ENCODE measurements at places on chromosomes 2 and 18.

DNA sequence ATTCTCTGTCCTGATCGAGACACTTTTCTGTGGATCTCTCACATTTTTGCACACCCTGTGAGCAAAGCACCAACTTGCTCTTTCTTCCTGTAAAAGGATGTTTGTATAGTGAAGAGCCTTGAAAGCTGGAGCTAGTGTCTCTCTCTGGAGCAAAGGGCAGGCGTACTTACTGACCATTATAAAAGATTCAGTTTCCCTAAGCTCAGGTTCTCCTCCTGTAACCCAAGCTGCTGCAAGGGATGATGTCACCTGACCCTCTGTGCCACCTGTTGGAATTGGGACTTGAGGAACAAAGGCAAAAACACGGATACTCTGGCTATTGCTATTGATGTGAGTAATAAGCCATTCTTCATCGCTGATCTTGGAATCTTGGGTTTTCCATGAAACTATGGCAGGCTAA lies 52.6 kb upstream of the NEMP2 start:
- H3K27ac ChIP-seq, result no peak overlapping the region
- H3K4me3 ChIP-seq, result no peak overlapping the region
- H3K4me1 ChIP-seq, result peaks cover 15% of the 10 kb centered on the region
- H3K36me3 ChIP-seq, result peaks cover 28% of the 10 kb centered on the region

GRCh38 chr2:127434515-127434914 lies 16.3 kb downstream of the PROC start:
- DNase-seq, result no peak
- H3K4me3 ChIP-seq, result no peak overlapping the region
- peaks cover 10% of the 10 kb centered on the region for H3K27me3 ChIP-seq
- no peak overlapping the region for H3K27ac ChIP-seq
- H3K36me3 ChIP-seq, result no peaks in the 10 kb centered on the region
- peaks cover 19% of the 10 kb centered on the region for H3K4me1 ChIP-seq

- H3K4me1 ChIP-seq, result peaks cover 9% of the 10 kb centered on the region
- DNase-seq, result no peak
- no peak overlapping the region for H3K4me3 ChIP-seq
- peak overlapping the region; percentile 87 for H3K27ac ChIP-seq
- peaks cover 70% of the 10 kb centered on the region for H3K36me3 ChIP-seq
Measured at GRCh38 chr2:201465524-201465971, 14.0 kb downstream of the STRADB start.

GRCh38 chr18:24923138-24923537 lies 428.8 kb downstream of the ZNF521 start:
- no peaks in the 10 kb centered on the region for H3K36me3 ChIP-seq
- H3K27ac ChIP-seq, result no peak overlapping the region
- no peak overlapping the region for H3K4me3 ChIP-seq
- no peak for DNase-seq

GRCh38 chr2:85222792-85223191 lies 89.6 kb downstream of the TCF7L1 start:
- H3K4me3 ChIP-seq, result no peak overlapping the region
- H3K36me3 ChIP-seq, result peaks cover 40% of the 10 kb centered on the region
- H3K27me3 ChIP-seq, result no peaks in the 10 kb centered on the region
- H3K4me1 ChIP-seq, result peaks cover 32% of the 10 kb centered on the region
- no peak for DNase-seq

GRCh38 chr2:205148755-205149154 lies 533.5 kb upstream of the NRP2 start:
- no peak overlapping the region for H3K4me3 ChIP-seq
- H3K36me3 ChIP-seq, result peaks cover 6% of the 10 kb centered on the region
- peak; percentile 5 for DNase-seq
- H3K27me3 ChIP-seq, result no peaks in the 10 kb centered on the region
- H3K27ac ChIP-seq, result no peak overlapping the region

- peak overlapping the region; percentile 87 for H3K27ac ChIP-seq
- H3K4me1 ChIP-seq, result peaks cover 74% of the 10 kb centered on the region
- no peaks in the 10 kb centered on the region for H3K36me3 ChIP-seq
- H3K4me3 ChIP-seq, result peak overlapping the region; percentile 100
- DNase-seq, result peak; percentile 52
Measured at GRCh38 chr18:46335534-46336101, 231.4 kb downstream of the HAUS1 start.

- H3K27me3 ChIP-seq, result peaks cover 3% of the 10 kb centered on the region
- peak overlapping the region; percentile 27 for H3K4me3 ChIP-seq
- no peak for DNase-seq
- H3K27ac ChIP-seq, result peak overlapping the region; percentile 44
- peaks cover 99% of the 10 kb centered on the region for H3K4me1 ChIP-seq
- no peaks in the 10 kb centered on the region for H3K36me3 ChIP-seq
Measured at GRCh38 chr2:108616751-108617161, 82.5 kb downstream of the LIMS1 start.

DNA sequence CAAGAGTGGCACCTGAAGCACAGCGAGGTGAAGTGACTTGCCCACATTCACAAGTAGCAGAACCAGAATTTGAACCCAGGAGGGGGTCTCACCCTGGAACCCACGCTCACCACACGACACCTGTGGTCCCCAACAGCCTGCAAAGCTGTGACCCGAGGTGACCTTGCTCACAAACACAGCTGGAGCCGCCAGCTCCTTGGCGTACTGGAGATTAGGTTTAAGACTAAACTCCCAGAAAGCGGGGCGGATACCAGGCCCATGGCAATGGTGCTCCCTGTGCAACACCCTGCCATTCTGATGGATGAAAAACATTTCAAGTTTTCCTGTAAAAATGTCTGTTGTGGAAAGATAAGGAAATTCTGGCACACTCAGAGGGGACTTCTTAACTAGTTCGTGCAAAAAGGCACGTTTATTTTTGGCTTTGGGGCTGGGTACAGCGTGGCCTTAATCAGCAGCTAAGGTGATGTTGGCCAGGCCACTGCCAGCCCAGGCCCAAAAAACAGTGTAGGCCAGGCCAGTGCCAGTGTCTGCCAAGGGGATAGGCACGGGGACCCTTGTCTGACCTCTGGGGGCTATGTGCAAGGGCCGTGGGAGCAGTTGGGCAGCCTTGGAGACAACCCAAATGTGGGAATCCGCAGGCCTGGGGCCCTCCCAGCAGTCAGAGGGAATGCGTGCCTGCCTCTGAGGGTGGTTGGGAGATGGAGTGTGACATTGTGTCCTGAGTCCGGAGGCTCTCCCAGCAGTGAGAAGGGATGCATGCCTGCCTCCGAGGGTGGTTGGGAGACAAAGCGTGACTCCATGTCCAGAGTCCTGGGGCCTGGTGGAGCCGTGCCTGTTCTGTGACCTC lies 185.0 kb upstream of the HS6ST1 start:
- H3K27me3 ChIP-seq, result peaks cover 27% of the 10 kb centered on the region
- no peak overlapping the region for H3K4me3 ChIP-seq
- DNase-seq, result peak; percentile 32

- peaks cover 23% of the 10 kb centered on the region for H3K4me1 ChIP-seq
- H3K27me3 ChIP-seq, result peaks cover 6% of the 10 kb centered on the region
- no peak overlapping the region for H3K4me3 ChIP-seq
- no peaks in the 10 kb centered on the region for H3K36me3 ChIP-seq
- DNase-seq, result no peak
Measured at GRCh38 chr2:64157792-64158191, 13.6 kb upstream of the PELI1 start.

DNA sequence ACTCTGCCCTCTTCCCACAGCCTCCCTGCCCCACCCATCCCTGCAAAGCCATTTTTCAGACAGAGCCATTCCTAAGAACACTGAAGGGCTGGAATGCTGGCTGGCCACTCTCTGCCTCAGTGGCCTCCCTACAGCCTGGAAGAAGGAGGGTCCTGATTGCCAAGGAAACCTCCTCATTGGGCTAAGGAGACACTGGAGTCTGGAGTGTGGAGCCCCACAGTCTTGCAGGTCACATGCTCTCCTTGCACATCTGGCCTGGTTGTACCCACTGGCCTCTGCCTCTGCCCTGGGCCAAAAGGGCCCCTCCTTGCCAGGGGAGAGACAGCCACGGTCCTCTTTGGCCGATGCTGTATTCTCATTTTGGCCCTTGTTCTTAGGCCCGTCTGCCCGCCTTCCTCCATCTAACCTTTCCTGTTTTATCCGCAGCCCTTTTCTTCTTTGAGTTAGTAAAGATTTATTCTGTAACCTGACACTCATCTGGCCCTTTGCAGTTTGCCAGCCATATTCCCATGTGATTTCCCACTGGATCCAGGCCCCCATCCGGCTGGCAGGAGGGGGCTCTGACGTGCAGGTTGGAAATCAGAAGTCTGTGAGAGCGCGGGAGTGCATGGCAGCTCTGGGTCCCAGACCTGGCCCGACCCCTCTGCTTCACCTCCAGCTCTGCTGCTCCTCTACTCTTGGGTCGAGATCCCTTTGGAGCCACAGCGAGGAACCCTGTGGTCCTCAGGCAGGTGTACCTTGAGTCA lies 11.0 kb upstream of the CATIP start:
- peak overlapping the region; percentile 20 for H3K4me3 ChIP-seq
- peak; percentile 34 for DNase-seq
- peaks cover 21% of the 10 kb centered on the region for H3K36me3 ChIP-seq
- peaks cover 17% of the 10 kb centered on the region for H3K4me1 ChIP-seq
- H3K27ac ChIP-seq, result peak overlapping the region; percentile 93
- H3K27me3 ChIP-seq, result no peaks in the 10 kb centered on the region

GRCh38 chr18:40752316-40752715 lies 1202.7 kb upstream of the PIK3C3 start:
- DNase-seq, result no peak
- no peak overlapping the region for H3K4me3 ChIP-seq
- no peaks in the 10 kb centered on the region for H3K4me1 ChIP-seq
- H3K36me3 ChIP-seq, result no peaks in the 10 kb centered on the region

GRCh38 chr18:76881744-76882143 lies 59.4 kb downstream of the ZNF236 start:
- H3K27ac ChIP-seq, result peak overlapping the region; percentile 88
- H3K4me3 ChIP-seq, result no peak overlapping the region
- peaks cover 57% of the 10 kb centered on the region for H3K36me3 ChIP-seq
- H3K4me1 ChIP-seq, result no peaks in the 10 kb centered on the region
- no peak for DNase-seq

DNA sequence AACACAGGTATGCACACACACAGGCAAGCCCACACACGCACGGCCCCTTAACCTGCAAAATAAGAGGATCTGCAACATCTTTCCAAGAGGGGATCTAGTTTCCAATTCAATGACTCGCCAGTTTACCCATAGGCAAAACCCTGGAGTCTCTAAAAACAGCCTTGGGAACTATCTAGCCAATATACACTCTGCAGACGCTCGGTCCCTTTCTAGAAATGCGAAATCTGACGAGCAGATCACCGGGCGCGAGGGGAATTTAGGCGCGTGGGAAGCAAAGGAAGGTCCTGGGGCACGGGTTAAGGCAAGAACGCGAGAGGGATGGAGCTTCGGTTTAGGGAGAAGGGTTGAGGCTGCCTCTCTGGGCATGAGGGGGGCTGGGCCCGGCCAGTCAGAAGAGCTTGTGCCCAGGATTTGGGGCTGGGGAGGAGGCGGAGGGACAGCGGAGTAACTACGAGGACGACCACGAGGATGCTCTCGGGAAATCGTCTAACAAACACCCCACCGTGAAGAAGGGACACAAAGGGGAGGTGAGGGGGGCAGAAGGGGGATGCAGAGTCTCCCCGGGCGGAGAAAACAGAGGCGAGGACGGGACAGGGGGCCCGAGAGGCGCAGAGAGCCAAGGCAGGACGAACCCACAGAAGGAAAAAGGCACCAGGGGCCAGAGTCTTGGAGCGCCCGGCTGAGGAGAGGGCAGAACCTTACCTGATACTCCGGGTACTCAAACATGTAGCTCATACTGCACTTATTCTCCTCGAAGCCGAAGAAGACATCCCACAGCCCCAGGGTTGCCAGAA lies 542 bp downstream of the PGAP1 start:
- peak overlapping the region; percentile 99 for H3K27ac ChIP-seq
- peak overlapping the region; percentile 98 for H3K4me3 ChIP-seq
- peak; percentile 44 for DNase-seq
- peaks cover 47% of the 10 kb centered on the region for H3K4me1 ChIP-seq
- peaks cover 2% of the 10 kb centered on the region for H3K27me3 ChIP-seq

- no peak overlapping the region for H3K4me3 ChIP-seq
- no peak overlapping the region for H3K27ac ChIP-seq
- DNase-seq, result no peak
Measured at GRCh38 chr2:140643761-140644187, 1487.0 kb downstream of the LRP1B start.

DNA sequence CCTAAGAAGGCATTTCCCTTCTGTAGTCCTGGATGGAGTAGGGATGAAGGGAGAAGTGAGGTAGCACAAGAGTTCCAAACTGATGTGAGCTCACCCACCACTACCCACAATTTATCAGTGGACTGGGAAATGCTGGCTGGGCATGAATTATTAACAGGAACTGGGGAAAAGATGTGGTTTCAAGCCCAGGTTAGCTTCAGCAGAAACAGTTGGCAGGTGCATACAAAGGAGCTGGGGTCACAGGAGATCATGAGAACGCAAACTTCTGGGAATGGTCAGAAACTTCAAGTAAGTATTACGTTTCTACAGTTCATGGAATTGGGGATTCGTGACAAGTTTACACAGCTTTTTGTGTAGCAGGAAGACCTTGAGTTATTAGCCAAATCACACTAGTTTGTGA lies 5.4 kb downstream of the CCDC141 start:
- no peak for DNase-seq
- no peak overlapping the region for H3K4me3 ChIP-seq
- peak overlapping the region; percentile 53 for H3K27ac ChIP-seq
- H3K4me1 ChIP-seq, result no peaks in the 10 kb centered on the region

GRCh38 chr2:37026050-37026449 lies 58.1 kb downstream of the HEATR5B start:
- no peak overlapping the region for H3K4me3 ChIP-seq
- H3K36me3 ChIP-seq, result peaks cover 62% of the 10 kb centered on the region
- peaks cover 22% of the 10 kb centered on the region for H3K4me1 ChIP-seq
- H3K27me3 ChIP-seq, result no peaks in the 10 kb centered on the region
- H3K27ac ChIP-seq, result no peak overlapping the region

DNA sequence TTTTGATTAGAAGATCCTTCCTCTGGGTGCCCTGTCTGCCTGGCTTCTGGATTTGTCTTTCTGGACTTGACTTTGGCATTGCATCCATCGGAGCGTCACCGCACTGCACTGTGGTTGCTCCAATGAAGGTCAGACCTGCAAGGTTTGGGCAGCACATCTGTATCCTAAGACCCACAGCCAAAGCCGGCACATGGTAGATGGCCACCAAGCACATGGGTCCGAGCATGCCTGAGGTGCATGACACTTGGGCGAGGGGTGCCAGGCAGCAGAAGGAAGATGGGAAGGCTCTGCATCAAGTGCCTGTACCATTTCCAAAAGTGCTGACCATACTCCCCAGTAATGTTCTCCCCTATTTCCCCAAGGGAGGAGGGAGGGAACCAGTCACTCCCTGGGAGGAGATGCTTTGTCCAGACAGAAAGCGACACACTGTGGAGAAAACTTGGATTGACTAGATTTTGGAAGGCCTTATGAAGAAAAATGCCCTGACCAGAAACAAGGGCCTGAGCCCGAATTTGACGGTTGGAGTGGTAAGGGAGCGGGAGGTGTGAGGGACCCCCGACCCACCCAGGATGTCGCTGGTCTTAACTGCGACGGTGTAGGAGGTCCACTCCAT lies 149.9 kb downstream of the LOXHD1 start:
- H3K27ac ChIP-seq, result no peak overlapping the region
- H3K4me1 ChIP-seq, result no peaks in the 10 kb centered on the region
- no peak for DNase-seq
- H3K36me3 ChIP-seq, result no peaks in the 10 kb centered on the region
- H3K4me3 ChIP-seq, result no peak overlapping the region

- DNase-seq, result no peak
- no peaks in the 10 kb centered on the region for H3K36me3 ChIP-seq
- no peak overlapping the region for H3K4me3 ChIP-seq
Measured at GRCh38 chr2:133894429-133894828, 326.2 kb upstream of the NCKAP5 start.
